ENCODE measurements at places on chromosomes 1 and 21.

GRCh38 chr1:20125100-20125499 is 5.8 kb upstream of the PLA2G2D start:
- no peak for DNase-seq

GRCh38 chr1:245458234-245458633 is 303.4 kb downstream of the KIF26B start:
- DNase-seq, result no peak

GRCh38 chr1:234613128-234613875 is 3.3 kb upstream of the IRF2BP2 start:
- DNase-seq, result no peak

DNA sequence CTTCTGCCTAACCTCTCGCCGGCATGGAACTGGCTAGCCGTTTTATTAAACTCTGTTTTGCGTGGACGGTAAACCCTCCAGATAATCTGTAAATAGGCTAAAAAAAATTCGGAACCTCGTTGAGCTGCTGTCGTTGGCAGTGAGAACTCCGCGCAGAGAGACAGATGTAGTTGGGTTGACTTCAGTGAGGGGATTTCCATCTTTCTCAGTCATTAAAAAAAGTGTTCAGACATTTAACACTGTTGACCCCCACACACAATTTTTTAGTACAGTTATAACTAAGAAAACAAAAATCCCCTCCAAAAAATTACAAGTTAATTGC is 464 bp downstream of the PARK7 start:
- DNase-seq, result no peak

GRCh38 chr1:227470688-227471087 is 92.7 kb upstream of the ZNF678 start:
- DNase-seq, result no peak

DNA sequence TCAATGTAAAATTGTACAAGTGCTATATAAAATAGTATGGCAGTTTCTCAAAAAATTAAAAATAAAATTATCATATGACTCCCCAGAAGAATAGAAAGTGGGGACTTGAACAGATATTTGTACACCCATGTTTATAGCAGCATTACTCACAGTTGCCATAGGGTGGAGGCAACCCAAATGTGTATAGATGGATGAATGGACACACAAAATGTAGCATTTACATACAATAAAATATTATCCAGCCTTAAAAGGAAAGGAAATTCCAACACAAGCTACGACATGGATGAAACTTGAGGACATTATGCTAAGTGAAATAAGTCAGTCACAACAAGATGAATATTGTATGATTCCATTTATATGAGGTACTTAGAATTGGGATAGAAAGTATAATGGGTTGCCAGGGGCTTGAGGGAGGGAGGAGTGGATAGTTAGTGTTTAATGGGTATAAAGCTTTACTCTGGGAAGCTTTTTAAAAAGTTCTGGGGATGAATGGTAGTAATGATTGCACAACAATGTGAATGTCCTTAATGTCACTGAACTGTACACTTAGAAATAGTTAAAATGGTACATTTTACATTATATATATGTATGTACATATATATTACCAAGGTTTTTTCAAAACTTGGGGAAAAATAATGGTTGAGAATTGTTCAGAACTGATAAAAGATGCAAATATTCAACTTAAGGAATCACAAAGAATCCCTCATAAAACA is 53.0 kb upstream of the ADORA3 start:
- DNase-seq, result no peak
